Sciatic nerve (tissue), 2 donors: ENCODE measurements at places on chromosomes 4 and X. TPM values are rescaled to one million over a fixed set of nuclear protein-coding genes. Genes with fewer than 3 reads are reported as not detected.

DNA sequence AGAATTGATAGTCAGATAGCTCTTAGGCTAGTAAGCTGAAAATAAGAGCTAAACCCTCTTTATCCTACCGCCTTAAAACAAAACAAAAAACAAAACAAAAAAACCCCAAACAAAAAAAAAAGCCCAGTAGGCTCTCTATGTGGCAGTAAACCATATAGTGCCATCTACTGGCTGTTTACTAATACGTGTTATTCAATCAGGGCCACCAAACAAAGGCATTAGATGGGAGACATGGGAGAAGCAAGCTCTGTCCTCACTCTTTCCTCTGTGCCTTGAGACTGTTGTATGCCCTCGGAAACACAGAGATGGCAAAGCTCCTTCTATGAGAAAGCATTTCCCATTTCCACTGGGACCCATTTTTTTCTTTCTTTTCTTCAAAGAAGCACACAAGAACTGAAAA is 148.8 kb upstream of the MID1 start:
- DNase-seq = no peak

DNA sequence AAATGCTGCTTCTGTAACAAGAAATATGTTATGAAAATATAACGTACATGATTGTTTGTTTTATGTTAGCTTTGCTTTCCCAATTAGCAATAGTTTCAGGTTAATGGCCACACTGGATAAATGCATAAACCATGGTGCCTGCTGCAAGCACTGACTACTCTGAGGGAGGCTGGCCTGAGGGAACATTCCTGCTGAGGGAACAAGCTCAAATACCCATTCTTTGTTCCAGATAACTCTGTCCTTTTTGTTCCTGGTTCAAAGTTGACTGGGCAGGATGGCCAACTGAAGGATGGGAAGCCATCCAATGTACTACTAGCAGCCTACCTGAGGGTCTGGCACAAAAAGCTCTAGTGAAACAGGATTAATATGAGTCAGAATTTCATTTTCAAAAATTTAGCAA is 37.5 kb downstream of the NUP62CL start:
- no peak for DNase-seq

BRS3 gene
- not detected for total RNA-seq

VEGFC gene
- 17.0 TPM for total RNA-seq

GPR82 gene
- 0.09 TPM for total RNA-seq

SORCS2 gene
- total RNA-seq = 52.5 TPM

POU4F2 gene
- total RNA-seq = not detected

KLHL2 gene
- total RNA-seq = 30.8 TPM

REPS2 gene
- 5.9 TPM for total RNA-seq
